ENCODE measurements at places on chromosomes 12 and 14.

DNA sequence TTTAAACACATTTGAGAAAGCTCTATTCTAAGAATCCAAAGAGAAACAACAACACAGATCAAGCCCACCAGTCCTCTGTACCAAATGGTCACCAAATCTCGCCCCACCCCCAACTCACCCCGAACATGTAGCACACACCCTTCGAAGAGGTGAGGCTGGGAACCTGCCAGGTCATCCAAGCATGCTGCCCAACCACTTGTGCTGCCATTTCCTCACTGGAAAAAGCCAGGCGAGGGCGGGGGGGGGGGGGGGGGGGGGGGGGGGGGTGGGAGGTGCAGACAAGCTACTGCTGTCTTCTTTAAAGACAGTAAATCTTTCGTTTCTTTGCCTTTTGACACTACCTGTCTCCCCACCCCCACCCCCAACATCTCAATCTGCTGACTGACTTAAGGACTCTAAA lies 59.9 kb downstream of the SETD3 start:
- no peak for DNase-seq

- DNase-seq: no peak
Observed at GRCh38 chr14:23629832-23630396, 6.2 kb upstream of the DHRS2 start.

DNA sequence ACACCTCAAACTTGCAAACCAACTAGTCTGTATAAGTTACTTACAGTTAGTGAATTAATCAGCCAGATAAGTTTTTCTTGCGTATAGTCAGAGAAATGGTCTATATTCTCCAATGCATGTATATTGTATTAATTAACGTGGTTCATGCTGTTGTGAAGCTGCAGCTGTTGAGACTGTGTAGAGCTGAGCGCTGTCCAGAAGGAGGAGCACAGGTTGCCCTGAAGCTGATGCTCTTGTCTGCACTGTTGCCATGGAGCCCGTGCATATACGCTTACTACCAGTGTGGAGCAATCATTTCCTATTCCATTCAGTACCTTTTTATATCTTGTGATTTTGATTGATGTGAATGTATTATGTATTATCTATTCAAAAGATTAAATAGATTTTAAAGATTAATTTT lies 74.3 kb upstream of the ARID2 start:
- DNase-seq: peak; percentile 28

DNA sequence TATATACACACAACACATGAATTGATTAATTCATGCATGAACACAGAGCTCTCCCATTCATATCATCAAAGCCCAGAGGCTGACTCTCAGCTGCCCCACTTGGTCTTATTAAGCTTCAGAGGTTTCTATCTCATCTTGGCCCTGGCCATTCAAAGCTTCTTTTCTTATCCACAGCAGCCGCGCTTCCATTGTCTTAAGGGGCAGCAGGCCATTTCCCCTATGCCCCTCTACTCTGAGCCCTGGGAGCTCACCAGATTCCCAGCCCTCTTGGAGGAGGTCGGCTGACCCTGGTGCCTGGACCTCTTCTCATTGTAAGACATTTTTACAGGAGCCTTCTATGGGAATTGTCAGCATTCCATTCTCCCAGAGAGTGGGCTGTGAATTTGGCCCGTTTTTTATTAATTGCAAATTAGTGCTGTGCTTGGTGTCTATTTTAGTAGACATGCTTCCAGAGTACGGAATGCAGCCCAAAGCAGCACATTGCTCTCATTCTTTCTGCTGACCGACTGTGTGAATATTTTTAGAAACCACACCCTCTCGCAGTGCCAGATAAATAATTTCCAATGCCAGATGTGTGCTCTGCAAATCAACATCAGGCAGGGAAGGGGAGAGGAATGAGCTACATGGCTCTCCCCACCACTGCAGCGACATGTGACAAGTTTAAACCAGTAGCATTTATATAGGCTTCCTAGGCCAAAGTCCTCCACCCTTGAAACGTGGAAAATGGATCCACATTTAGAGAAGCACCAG lies 58.5 kb downstream of the NUAK1 start:
- DNase-seq: no peak

GRCh38 chr12:27511031-27511722 lies 12.8 kb upstream of the PPFIBP1 start:
- no peak for DNase-seq

DNA sequence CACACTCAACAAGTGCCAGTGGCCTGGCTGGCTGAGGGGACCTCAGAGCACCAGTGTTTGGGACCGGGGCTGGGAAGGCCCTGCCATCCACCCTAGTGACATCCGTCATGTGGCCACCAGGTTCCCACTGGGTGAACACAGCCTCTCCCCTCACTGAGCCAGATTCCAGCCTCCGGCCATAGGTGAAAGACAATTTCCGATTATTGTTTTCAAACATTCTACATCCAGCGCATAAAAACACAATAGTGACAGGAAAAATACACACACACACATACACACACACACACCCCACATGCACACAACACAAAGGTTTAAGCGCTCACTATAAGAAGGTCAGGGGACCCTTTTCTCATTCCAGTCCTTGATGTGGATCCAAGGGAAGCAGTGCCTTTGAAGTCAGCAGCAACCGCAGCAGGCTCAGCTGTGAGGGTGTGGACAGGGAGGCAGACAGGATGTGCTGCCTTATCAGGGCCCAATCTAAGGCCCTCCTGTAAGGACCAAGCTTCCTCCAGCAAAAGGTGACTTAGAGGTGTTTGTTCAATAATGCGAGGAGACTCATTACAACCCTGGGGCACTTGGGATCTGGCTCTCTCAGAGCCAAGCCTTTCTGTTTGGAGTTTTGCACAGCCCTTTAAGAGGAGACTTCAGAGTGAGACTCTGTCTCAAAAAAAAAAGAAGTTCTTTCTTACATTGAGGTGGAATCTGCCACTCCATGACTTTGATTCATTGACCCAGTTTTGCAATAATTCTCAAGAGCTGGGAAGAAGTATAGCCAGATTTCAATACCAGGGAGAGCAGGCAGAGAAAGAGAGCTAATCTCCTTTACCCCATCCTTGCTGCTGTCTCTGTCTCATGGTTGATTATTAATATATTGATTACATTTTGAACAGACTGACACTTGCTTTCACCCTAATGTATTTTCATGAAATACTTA lies 227.8 kb downstream of the ZFP36L1 start:
- DNase-seq: no peak

- no peak for DNase-seq
Observed at GRCh38 chr12:94427501-94428381, 31.9 kb downstream of the CEP83 start.

DNA sequence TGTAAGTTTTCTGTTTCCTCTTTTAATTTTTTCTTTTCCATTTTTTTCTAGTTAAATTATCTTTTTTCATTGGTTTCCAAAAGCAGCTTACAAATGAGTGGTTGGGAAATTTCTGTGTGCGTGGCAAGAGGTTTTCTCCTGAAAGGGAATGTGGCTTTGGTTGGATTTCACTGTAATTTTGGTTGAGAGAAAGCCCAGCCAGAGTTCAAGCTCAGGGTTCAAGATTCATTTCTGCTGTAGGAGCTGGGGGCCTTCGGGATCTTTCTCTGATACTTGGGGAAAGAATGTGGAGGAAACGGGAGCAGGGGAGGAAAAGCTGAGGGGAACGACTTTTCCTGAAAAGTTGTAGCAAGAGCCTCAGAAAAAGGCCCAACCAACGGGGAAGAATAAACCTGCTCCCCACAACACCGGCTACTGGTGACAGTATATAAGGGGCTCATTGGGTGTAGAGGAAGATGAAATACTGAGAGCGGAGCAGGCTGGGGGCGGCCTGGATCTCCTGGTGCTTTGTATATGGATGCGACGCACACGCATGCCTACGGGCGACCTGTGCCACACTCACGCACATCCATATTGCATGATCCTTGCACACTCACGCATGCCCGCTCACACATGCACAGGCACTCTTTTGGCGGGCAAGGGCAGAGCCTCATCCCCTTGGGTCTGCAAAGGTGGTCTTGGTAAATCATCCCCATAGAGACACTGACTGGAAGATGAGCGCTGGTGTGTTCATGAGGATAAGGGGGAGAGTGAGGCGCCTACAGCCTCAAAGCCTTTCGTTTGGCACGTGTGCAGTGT lies 1.9 kb downstream of the HOXC10 start:
- DNase-seq: no peak

DNA sequence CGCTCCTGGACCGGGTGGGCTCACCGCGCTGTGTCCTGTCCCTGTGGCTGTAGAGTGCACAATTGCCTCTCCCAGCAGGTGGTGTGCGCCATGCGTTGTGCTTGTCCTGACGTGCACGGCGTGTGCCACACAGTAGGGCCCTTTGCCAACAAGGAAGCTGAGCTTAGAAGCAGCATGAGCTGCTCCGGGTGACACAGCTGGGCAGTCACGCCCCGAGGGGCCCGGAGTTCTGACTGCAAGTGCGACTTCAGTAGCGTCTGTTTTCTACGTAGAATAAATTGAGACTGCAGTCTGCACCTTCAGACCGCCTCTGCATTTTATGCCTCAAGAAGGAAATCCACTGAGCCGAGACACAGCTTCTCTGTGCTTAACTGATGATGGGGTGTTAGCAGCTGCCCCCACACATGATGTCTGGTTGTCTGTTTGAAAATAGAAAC lies 81.6 kb downstream of the ADGRD1 start:
- DNase-seq: no peak

GRCh38 chr14:65962952-65963351 lies 523.2 kb upstream of the CCDC196 start:
- DNase-seq: no peak

DNA sequence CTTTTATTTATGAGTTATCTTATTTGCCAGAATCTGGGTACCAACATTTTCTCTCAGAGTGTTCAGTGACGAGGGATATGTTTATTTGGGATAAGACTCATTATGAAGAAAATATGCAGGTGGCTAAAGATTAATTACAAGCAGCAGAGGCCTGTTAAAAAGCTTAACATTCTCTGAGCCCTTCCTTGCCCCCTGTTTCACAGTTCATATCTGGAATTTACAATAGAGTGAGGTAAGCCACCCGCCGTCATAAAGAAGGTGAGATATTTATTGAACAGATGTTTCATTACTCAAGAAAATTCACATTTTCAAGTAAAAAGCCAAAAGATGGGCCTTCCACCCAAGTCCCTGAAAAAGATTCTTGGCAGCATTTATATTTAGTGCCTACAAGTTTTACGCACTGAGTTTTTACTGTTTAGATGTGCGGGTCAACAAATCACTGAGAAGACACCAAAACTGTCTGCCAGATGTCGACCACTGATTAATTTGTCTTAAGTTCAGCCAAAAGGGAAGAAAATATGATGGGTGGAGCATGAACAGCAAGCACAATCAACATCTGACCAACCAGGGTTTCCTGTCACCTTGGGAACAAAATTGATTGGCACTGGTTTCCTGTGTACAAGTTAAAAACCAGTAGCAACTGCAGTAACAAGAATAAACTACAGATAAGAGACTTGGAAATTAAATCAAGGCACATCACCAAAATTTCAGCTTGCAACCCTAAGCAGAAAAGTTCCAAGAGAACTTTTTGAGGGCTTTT lies 85.5 kb upstream of the PTPRB start:
- no peak for DNase-seq

DNA sequence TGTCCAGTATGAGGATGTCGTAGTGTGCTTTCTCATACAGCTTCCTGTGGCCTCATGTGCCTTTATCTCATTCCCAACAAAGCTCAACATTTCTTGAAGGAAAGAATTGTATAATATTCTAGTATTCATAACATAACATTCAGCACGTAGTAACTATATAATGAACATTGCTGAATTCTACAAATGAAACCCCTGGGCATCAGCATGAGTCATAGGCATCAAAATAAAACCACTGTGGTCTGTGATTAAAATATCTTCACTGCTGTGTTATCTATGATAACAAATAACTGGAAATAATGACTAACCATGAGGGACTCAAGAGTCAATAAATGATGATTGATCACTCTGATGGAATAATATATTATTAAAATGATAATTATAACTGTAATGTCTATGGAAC lies 255.2 kb downstream of the EMP1 start:
- no peak for DNase-seq

DNA sequence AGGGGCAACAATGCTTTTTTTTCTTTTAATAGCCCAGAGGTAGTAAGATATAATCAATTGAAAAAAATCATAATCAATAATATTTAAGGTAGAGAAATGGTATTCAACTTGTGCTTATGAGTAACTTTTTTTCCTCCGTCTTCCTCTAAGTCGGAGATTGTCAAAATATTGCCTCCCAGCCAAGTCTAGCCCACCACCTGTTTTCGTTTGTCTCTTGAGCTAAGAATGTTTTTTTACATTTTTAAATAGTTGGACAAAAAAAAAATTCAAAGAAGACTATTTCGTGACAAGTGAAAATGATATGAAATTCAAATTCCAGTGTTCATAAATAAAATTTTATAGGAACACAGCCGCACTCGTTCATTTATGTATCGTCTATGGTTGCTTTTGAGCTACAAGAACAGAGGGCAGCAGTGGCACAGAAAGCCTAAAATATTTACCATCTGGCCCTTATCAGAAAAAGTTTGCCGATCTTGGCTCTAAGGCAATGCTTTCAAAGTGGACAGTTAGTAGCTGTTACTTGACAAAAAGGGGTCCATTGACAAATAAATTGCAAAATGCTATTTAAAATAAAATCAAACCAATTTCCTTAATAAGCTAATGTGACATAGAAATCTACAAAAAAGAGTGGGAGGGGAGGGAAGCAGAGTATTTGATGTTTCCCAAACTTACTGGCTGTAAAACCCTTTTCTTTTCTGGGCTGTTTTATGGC lies 40.8 kb upstream of the MAX start:
- no peak for DNase-seq

DNA sequence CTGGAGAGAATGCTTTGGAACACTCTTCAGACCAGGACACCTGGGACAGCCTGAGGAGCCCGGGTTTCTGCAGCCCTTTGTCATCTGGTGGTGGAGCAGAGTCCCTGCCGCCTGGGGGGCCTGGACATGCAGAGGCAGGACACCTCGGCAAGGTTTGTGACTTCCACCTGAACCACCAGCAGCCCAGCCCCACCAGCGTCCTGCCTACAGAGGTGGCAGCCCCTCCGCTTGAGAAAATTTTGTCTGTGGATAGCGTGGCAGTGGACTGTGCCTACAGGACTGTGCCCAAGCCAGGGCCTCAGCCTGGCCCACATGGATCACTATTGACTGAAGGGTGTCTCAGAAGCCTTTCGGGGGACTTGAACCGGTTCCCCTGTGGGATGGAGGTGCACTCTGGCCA lies 21.1 kb downstream of the CINP start:
- no peak for DNase-seq

GRCh38 chr12:89949457-89950195 lies 241.0 kb upstream of the ATP2B1 start:
- peak; percentile 20 for DNase-seq

DNA sequence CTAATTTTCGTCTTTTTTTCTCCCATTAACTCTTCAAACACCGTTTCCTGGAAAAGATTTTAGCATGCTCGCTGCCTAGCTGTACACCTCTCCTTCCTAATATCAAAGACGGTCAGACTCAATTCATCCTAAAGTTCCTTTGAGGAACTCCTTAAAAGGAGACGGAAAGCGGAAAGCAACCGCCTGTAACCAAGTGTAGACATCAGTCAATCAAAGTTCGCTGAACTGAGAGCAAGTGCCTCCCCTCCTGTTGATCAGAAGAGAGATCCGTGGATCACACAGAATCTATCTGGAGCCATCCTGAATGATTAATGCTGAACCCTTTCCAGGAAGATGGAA lies 412 bp upstream of the TEP1 start:
- no peak for DNase-seq
